Upper lobe of left lung (tissue), 6 donors: ENCODE measurements at places on chromosomes 11 and 22. TPM values are rescaled to one million over a fixed set of nuclear protein-coding genes. Genes with fewer than 3 reads are reported as not detected.

- no peak overlapping the region for H3K27ac ChIP-seq
- H3K4me1 ChIP-seq: no peaks in the 10 kb centered on the region
- no peaks in the 10 kb centered on the region for H3K27me3 ChIP-seq
- H3K36me3 ChIP-seq: no peaks in the 10 kb centered on the region
These were observed 1069.6 kb downstream of the BRD1 start for GRCh38 chr22:48757985-48758561.

The MMP12 gene
- total RNA-seq: not detected

The GLYAT gene
- total RNA-seq: not detected

- H3K36me3 ChIP-seq: no peaks in the 10 kb centered on the region
- H3K27ac ChIP-seq: no peak overlapping the region
- DNase-seq: no peak
- H3K4me1 ChIP-seq: no peaks in the 10 kb centered on the region
- H3K27me3 ChIP-seq: no peaks in the 10 kb centered on the region
These were observed 124.8 kb downstream of the TRPC6 start for GRCh38 chr11:101459020-101459419.

DNA sequence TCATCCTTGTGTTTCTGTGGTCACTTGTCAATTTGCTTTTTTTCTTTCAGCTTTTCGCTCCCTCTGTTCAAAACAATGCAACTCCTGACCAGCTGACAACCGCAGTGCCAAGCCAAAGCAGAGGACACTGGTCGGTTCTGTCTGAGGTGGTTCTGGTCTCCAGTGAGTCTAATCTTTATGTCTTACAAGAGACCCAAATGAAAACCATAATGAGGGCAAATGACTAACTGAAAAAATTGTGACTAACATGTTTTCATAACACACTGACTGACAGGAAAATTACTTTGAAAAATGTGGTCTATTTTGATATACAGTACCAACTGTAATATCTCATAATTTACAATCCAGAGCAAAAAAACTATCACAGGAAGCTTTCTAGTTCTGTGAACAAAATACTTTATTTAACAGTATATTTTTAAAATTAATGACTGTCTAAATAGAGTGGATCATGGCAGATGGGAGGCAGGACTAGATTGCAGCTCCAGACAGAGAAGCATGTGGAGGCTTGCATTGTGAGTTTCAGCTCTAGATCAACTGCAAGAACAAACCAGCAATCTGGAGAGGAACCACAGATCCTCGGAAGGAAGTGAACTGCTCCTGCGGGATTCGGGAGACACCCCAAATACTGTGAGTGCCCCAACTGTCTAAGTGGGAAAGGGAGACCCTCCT, 311.8 kb downstream of the SBF2 start:
- H3K4me3 ChIP-seq: no peak overlapping the region
- DNase-seq: no peak
- no peaks in the 10 kb centered on the region for H3K36me3 ChIP-seq
- H3K27me3 ChIP-seq: no peaks in the 10 kb centered on the region
- no peak overlapping the region for H3K27ac ChIP-seq
- peaks cover 7% of the 10 kb centered on the region for H3K4me1 ChIP-seq

The ACR gene
- total RNA-seq: 1.1 TPM

The MIAT gene
- 7.9 TPM for total RNA-seq

The CHRDL2 gene
- total RNA-seq: not detected

DNA sequence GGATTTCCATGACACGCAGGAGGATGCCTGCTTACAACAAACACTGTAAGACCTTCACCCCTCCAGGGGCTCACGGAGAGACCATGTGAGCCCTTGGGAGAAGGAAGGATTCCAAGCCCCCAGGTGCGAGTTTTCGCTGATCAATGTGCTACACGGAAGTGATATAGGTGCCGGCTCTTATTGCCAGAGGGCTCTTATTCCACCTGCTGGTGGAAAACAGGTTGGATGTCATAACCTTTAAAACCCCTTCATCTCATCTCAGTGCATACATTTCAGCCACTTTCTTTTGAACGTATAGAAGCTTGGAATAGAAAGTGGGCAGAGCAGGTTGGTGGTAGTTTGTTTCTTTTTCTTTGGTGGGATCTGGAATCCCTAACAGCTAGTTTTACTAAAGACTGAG, 25.8 kb downstream of the LAYN start:
- no peaks in the 10 kb centered on the region for H3K27me3 ChIP-seq
- DNase-seq: no peak
- H3K4me1 ChIP-seq: no peaks in the 10 kb centered on the region
- no peak overlapping the region for H3K4me3 ChIP-seq
- no peak overlapping the region for H3K27ac ChIP-seq
- H3K36me3 ChIP-seq: no peaks in the 10 kb centered on the region

The NRIP3 gene
- 0.80 TPM for total RNA-seq

DNA sequence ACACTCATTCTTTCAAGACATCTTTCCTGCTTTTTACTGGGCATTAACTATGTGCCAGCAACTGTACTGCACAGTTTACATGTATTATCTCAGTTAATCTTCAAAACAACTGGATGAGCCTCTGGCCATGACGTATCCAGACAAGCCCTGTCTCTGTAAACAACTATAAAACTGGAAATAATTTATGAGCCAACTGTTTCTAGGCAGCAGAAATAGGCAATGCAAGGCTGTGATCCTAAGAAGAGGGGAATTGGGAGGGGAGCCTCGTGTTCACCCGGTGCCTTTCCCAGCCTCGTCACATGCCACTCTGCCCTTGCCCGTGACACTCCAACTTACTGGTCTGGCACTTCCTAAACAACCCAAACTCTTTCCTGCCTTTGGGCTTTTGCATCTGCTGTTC, 82.8 kb downstream of the FBXO7 start:
- H3K36me3 ChIP-seq: no peaks in the 10 kb centered on the region
- H3K4me1 ChIP-seq: peaks cover 9% of the 10 kb centered on the region
- no peak for DNase-seq
- H3K27ac ChIP-seq: peak overlapping the region; percentile 4
- H3K4me3 ChIP-seq: no peak overlapping the region

DNA sequence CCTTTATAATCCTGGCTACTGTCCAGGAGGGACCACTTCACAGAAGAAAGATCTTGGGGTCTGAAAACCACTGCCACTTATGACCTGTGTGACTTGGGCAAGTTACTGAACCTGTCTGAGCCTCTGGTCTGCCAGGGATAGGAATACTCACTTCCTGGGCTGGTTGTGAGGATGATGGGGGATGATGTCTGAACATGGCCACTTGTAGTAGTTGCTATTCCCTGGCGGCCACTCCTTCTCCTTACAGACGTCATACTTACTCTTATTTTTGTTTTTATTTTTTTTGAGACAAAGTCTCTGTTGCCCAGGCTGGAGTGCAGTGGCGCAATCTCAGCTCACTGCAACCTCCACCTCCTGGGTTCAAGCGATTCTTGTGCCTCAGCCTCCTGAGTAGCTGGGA, 26.1 kb downstream of the CD82 start:
- DNase-seq: no peak
- H3K27me3 ChIP-seq: no peaks in the 10 kb centered on the region
- peaks cover 15% of the 10 kb centered on the region for H3K36me3 ChIP-seq
- no peak overlapping the region for H3K4me3 ChIP-seq
- peaks cover 38% of the 10 kb centered on the region for H3K4me1 ChIP-seq

- peaks cover 6% of the 10 kb centered on the region for H3K4me1 ChIP-seq
- H3K27me3 ChIP-seq: no peaks in the 10 kb centered on the region
- DNase-seq: peak; percentile 91
- H3K27ac ChIP-seq: peak within 1 kb of the TSS; percentile 33
These were observed at the start of gene CCDC34 for GRCh38 chr11:27362749-27363575. CCDC34 (minus strand) TSS chr11:27363215; CDS start chr11:27363194, 21 bp downstream.

The NTM gene
- total RNA-seq: 106 TPM

The PTPN5 gene
- total RNA-seq: 1.6 TPM

- H3K36me3 ChIP-seq: no peaks in the 10 kb centered on the region
- H3K27ac ChIP-seq: peak overlapping the region; percentile 73
- no peaks in the 10 kb centered on the region for H3K27me3 ChIP-seq
- peaks cover 27% of the 10 kb centered on the region for H3K4me1 ChIP-seq
These were observed 21.2 kb downstream of the SCGB1A1 start for GRCh38 chr11:62439785-62440602.

The SLC5A1 gene
- 2.7 TPM for total RNA-seq

The KCNJ4 gene
- not detected for total RNA-seq

DNA sequence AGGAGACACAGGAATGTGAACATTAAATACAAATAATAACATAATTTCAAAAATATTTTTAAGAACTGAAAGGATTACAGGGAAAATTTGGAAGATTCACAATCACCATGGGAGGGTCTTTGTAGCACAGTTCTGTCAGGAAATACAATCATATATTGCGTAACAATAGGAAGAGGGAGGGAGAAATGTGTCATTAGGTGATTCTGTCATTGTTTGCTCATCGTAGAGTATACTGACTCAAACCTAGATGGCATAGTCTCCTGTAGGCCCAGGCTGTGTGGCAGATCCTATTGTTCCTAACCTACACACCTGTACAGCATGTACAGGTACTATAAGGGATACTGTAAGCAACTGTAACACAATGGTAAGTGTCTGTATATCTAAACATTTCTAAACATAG, 330.4 kb downstream of the BRD1 start:
- no peak overlapping the region for H3K4me3 ChIP-seq
- no peaks in the 10 kb centered on the region for H3K36me3 ChIP-seq
- H3K27me3 ChIP-seq: no peaks in the 10 kb centered on the region
- no peaks in the 10 kb centered on the region for H3K4me1 ChIP-seq
- H3K27ac ChIP-seq: no peak overlapping the region

DNA sequence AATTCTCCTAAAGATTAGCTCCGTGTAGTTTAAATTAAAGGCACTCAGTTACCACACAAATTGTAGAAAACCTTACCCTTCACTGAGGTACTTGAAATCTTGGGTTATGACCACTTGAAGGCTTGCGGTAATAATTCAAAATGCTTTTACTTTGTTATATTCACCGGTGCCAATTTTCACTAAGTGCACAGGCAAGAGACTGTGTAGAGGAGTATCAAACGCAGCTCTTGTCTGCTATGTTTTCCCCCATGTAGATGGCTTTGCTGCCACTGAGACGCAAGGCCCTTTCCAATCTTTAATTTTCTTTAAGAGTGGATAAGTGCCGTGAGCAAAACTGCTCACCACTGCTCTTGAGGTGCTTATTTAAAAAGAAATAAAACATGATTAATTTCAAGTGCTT, 155.8 kb downstream of the CADM1 start:
- no peak overlapping the region for H3K27ac ChIP-seq
- peaks cover 2% of the 10 kb centered on the region for H3K4me1 ChIP-seq
- no peaks in the 10 kb centered on the region for H3K27me3 ChIP-seq
- no peak overlapping the region for H3K4me3 ChIP-seq
- DNase-seq: no peak
- H3K36me3 ChIP-seq: no peaks in the 10 kb centered on the region

The KDELR3 gene
- total RNA-seq: 9.7 TPM

- H3K4me3 ChIP-seq: no peak overlapping the region
- H3K27me3 ChIP-seq: no peaks in the 10 kb centered on the region
- no peaks in the 10 kb centered on the region for H3K36me3 ChIP-seq
These were observed 273.0 kb downstream of the TBC1D22A start for GRCh38 chr22:47035425-47035881.

The TMEM86A gene
- 13.6 TPM for total RNA-seq

DNA sequence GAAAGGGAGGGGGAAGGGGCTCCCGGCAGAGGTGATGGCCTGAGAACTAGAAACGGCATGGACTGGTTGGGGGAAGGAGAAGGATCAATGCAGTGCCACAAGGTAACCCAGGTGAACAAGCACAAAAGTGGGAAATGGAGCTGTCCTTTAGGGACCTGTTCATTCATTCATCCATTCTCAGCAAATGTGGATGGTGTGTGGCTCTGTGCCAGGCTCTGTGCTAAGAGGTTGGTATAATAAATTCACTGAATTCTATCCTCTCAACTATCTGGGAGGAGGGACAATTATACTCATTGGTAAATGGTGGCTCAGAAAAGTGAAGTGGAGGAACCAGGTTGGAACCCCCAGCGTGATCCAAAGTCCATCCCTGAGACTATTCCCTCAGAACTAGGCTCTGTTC, 18.6 kb upstream of the ARAP1 start:
- H3K27ac ChIP-seq: no peak overlapping the region
- no peaks in the 10 kb centered on the region for H3K27me3 ChIP-seq
- H3K36me3 ChIP-seq: no peaks in the 10 kb centered on the region
- H3K4me1 ChIP-seq: peaks cover 4% of the 10 kb centered on the region
- no peak for DNase-seq

DNA sequence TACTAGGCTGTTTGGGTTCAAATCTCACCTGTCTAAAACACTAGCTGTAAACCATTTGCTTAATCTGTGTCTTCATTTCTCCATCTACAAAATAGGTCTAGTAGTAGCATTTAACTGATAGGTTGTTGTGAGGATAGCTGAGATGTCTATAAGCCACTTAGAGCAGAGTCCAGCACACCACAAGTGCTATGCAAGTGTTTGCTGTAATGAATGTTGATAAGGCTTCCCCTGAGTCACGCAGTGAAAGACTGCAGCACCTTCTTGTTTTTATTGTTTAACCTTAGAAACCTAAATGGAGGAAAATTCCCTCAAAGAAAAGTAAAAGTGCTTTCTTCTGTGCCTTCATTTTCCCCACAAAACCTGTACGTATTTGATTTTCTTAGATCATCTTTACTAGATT, 23.1 kb upstream of the LDHA start:
- no peak overlapping the region for H3K4me3 ChIP-seq
- no peak overlapping the region for H3K27ac ChIP-seq
- no peaks in the 10 kb centered on the region for H3K4me1 ChIP-seq
- peaks cover 13% of the 10 kb centered on the region for H3K36me3 ChIP-seq
- DNase-seq: no peak

GRCh38 chr11:45267652-45268299, 18.4 kb downstream of the SYT13 start:
- no peak overlapping the region for H3K4me3 ChIP-seq
- H3K27ac ChIP-seq: no peak overlapping the region
- no peaks in the 10 kb centered on the region for H3K4me1 ChIP-seq

DNA sequence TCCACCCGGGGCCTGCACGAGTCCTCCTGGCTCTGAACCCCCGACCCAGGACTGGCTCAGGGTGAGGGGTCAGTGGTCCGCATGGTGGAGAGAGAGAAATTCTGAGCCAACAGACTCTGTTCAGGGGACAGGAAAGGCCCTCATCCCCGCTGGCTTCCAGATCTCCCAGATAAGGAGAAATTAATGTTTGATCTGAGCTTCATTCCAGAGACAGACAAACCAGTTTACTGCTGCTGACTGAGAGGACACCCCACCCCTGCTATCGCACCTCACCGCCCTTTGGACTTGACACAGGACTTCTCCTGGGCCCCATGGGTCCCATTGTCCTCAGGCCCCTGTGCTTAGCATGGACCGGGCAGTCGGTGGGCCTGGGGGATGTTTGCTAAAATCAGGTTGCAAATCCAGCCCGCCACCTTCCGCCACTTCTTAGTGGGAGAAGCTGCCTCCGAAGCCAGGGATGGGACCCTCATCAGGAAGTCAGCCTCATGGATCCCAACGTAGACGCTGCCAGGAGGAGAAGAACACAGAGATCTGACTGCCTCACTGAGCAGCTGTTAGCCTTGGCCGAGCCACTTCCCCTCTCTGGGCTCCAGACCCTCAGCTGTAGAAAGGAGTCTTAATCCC, 11.2 kb upstream of the UPK3A start:
- no peak for DNase-seq
- no peaks in the 10 kb centered on the region for H3K36me3 ChIP-seq
- H3K27ac ChIP-seq: no peak overlapping the region
- H3K4me3 ChIP-seq: no peak overlapping the region
- no peaks in the 10 kb centered on the region for H3K27me3 ChIP-seq
- H3K4me1 ChIP-seq: peaks cover 11% of the 10 kb centered on the region

The PRG2 gene
- total RNA-seq: not detected

GRCh38 chr22:30210235-30210909, 36.2 kb downstream of the LIF start:
- peak; percentile 40 for DNase-seq
- peaks cover 44% of the 10 kb centered on the region for H3K4me1 ChIP-seq
- H3K27me3 ChIP-seq: no peaks in the 10 kb centered on the region

The IGF2 gene
- 7.0 TPM for total RNA-seq
